ENCODE measurements at places on chromosomes 5 and 9. TPM values are rescaled to one million over a fixed set of nuclear protein-coding genes. Genes with fewer than 3 reads are reported as not detected.

The ZDHHC11B gene
- total RNA-seq, result 0.09 TPM

The WDR31 gene
- 1.8 TPM for total RNA-seq

The RGS7BP gene
- under 0.01 TPM for total RNA-seq

The TIMD4 gene
- total RNA-seq, result not detected

The KIF4B gene
- total RNA-seq, result under 0.01 TPM

The PCDHB14 gene
- 0.85 TPM for total RNA-seq

The FBP2 gene
- total RNA-seq, result not detected

The SH3RF2 gene
- total RNA-seq, result 0.28 TPM

The PGM5 gene
- 14.9 TPM for total RNA-seq

The GBGT1 gene
- 7.8 TPM for total RNA-seq

The CBY3 gene
- not detected for total RNA-seq

The PCDHGB6 gene
- 3.1 TPM for total RNA-seq

The GRXCR2 gene
- total RNA-seq, result not detected

The SLC25A48 gene
- total RNA-seq, result not detected

The MEF2C gene
- 4.7 TPM for total RNA-seq

The APBA1 gene
- total RNA-seq, result 7.1 TPM

The PCDHA12 gene
- 0.09 TPM for total RNA-seq

The NOXA1 gene
- total RNA-seq, result 0.57 TPM

The UAP1L1 gene
- 7.7 TPM for total RNA-seq

The APC gene
- 32.4 TPM for total RNA-seq

The NSG2 gene
- not detected for total RNA-seq

The NUP155 gene
- 23.6 TPM for total RNA-seq

The C8G gene
- total RNA-seq, result not detected

The TAF1L gene
- total RNA-seq, result not detected

The KCNT1 gene
- not detected for total RNA-seq

The ACOT12 gene
- 0.74 TPM for total RNA-seq

The PSAT1 gene
- total RNA-seq, result 42.9 TPM

The PCDHGA8 gene
- total RNA-seq, result 3.3 TPM

The GABRA1 gene
- total RNA-seq, result not detected

The AK1 gene
- total RNA-seq, result 40.0 TPM

The NUDCD2 gene
- total RNA-seq, result 4.0 TPM

The PHAX gene
- 57.8 TPM for total RNA-seq

The RBM27 gene
- total RNA-seq, result 23.0 TPM

The FREM1 gene
- under 0.01 TPM for total RNA-seq

The PCDHGA12 gene
- total RNA-seq, result 9.1 TPM

The ACTL7A gene
- not detected for total RNA-seq

The RANBP3L gene
- total RNA-seq, result not detected

The SGCD gene
- 9.2 TPM for total RNA-seq

The MARVELD2 gene
- total RNA-seq, result 0.14 TPM

The SLCO4C1 gene
- total RNA-seq, result not detected

The FOXD4L5 gene
- under 0.01 TPM for total RNA-seq

The SCGB3A2 gene
- total RNA-seq, result not detected

The COL27A1 gene
- 7.1 TPM for total RNA-seq

The LRRC70 gene
- total RNA-seq, result 0.57 TPM

The IFNA21 gene
- total RNA-seq, result not detected

The PPP2R2B gene
- total RNA-seq, result 0.37 TPM

The IL33 gene
- total RNA-seq, result 202 TPM

The SPATA31A3 gene
- total RNA-seq, result not detected

The STING1 gene
- 26.9 TPM for total RNA-seq

The GCNT4 gene
- total RNA-seq, result 4.3 TPM

The AMBP gene
- 0.28 TPM for total RNA-seq

The POU5F2 gene
- 0.55 TPM for total RNA-seq

The RHOBTB3 gene
- total RNA-seq, result 304 TPM

The CCNO gene
- not detected for total RNA-seq

The BTNL8 gene
- total RNA-seq, result not detected

The ARID3C gene
- 0.14 TPM for total RNA-seq

The ANKRD18A gene
- not detected for total RNA-seq
